GM12865 (cell line): ENCODE measurements at places on chromosomes 1 and 21.
A peak's percentile ranks its signal among the peaks of the same experiment; 100 is the strongest.

- no peak for DNase-seq
Measured at GRCh38 chr21:36070999-36071398, 1.2 kb downstream of the CBR1 start.

- DNase-seq = no peak
Measured at GRCh38 chr1:74549932-74550331, 37.5 kb upstream of the LRRC53 start.

DNA sequence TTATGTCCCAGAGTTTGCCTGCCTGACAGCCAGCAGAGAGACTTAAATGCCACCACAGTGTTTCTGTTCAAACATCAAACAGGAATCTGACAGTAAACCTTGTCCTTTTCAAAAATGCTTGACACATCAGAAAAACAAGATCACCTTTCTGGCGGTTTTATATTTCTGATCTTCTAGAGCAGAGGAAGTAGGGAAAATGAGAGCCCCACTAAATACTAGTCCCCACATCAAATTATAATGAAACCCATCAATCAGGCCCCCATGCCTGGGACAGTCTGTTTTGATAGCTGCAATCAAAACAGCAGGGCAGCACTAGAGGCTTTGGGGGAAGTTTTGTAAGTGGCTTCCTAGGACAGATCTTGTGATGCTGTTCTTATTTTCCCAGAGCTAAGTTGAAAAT is 129.3 kb downstream of the CNIH3 start:
- no peak for DNase-seq

DNA sequence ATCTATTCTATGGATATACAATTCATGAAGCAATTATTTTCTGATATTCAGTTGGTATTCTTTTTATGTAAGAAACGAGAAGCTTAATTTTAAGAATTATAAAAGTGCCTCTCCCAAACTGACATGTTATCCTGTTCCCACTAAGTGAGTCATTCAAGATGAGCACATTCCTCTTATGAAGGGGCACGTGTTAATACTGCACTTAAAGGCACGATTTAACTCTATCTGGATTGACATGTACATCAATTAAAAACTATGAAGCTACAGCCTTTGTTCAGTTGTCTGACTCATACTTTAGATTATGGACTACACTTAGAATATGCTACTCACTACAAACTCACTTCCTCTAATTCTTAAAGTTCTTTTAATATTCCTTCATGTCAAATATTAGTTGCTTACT is 111.6 kb downstream of the CYYR1 start:
- DNase-seq = no peak

DNA sequence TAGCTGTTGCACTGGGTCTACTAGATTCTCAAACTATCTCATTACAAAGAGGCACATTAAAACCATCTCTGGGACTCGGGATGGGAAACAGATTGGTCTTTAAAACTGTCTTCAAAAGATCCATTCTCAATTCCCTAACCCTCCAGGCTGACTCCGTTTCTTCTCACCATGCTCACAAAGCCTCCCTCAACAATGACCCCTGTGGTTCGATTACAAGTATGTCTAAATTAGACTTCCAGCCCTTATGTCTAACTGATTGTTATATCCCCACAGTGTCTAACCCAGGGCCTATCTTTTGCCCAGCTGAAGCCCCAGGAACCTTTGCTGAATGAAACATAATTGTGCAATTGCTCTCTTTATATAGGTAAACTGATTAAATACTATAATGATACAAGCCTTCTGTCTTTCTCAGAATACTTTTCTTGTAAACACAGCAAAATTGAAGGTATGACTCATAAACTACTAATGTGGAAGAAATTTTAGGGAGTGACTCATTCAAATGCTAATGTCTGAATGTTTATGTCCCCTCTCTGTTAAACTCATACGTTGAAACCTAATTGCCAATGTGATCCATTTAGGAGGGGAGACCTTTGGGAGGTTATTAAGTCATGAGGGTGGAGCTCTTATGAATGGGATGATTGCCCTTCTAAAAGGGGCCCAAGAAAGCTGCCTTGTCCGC is 65.6 kb upstream of the DAB1 start:
- no peak for DNase-seq

GRCh38 chr1:207312604-207312920 is 8.9 kb upstream of the CD55 start:
- no peak for DNase-seq

GRCh38 chr1:60255565-60255964 is 182.0 kb upstream of the C1orf87 start:
- DNase-seq = no peak

DNA sequence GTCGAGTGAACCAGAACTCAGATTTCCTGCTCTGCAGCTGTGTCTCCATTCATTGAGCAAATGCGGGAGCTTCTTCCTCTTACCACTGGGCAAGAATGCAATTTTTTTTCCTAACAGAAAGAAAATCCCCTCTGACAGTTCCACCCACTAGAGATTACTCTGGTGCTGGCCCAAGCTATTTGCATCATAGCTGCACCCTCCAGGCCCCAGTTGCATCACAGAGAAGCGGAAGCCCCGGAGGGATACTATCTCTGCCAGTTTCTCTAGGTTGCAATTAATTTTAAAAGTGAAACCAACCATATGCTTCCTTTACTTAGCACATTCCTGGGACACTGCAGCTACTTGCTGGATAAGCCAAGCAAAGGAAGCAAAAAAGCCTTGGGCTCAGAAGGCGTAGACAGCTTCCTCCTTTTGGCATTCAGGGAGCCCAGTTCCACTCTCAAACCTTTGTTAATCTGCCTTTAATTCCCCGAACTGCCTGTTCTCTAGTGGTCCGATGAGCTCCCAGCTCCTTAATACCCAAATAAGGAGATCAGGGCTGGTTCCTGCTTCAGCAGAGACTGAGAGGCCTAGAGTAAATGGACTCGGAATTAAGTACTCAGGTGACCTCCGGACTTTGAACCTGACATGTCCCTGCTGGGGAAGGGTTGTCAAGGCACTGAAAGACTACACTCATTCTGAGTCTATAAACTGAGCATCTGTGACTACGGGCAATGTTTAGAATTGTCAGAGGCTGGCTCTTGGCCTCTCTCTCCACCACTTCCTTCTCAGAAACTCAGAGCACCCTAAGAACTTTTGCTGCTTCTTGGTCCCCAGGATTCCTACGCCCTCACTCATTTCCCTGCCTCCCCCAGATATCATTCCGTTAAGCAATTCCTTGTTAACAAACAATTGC is 72.5 kb upstream of the TNFSF18 start:
- no peak for DNase-seq

- DNase-seq = peak; percentile 11
Measured at GRCh38 chr1:42815941-42816584, 859 bp upstream of the ERMAP start.

DNA sequence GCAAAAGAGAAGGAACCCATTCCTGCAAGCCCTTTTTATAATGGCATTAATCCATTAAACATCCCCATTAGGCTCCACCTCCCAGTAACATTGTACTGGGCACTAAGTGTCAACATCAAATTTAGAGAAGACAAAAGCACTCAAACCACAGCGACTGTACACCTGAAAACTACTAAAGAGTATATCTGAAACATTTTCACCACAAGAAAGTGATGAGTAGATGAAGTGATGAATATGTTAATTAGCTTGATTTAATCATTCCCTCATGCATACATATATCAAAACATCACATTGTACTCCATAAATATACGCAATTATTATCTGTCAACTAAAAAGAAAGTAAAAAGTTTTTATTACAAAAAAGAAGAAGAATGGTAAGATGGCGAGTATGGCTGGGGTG is 26.4 kb downstream of the ACP6 start:
- DNase-seq = no peak
